ENCODE measurements at places on chromosomes 12 and 14.

DNA sequence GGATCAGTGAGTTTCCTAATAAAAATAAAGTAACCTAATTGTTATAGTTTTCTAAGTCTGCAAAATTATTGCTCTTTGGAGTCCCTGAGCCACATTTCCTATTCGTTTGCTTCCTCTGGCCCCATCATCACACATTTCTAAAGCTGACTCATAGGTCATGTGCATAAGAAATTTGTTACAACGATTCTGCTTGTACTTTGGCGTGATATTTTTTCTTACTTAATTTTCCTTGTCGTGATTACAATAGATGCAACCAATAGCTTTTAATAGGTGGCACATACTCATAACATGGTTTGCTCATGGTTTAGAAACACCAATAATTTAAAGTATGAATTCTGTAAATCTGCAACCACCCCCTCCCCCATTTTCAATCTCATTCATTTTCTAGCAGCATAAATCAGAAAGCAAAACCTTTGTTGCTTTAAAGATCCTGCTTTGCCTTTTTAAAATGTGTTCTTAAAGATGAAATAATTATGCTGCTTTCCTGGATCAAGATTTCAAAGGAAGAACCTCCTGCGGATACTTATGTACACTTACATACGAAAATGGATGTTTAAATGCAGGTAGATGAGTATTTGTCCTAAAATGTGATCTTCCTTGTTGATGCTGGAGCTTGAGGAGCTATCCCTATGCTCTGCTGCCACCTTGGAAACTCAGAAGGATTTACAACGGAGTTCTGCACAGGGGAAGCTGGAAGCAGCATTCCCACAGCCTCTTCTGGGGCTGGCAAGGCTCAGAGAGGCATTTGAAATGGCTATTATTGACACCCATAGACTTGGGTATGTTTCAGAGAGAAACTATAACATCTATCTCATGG is 1.7 kb upstream of the FLRT2 start:
- no peak for DNase-seq

- peak; percentile 37 for DNase-seq
Measured at GRCh38 chr14:104137297-104138097, 890 bp upstream of the KIF26A start.

- DNase-seq, result no peak
Measured at GRCh38 chr12:66189889-66190288, 875 bp downstream of the IRAK3 start.

- DNase-seq, result no peak
Measured at GRCh38 chr14:96119947-96120346, 80.8 kb downstream of the C14orf132 start.

GRCh38 chr12:50059440-50060119 is 2.2 kb downstream of the ASIC1 start:
- no peak for DNase-seq

DNA sequence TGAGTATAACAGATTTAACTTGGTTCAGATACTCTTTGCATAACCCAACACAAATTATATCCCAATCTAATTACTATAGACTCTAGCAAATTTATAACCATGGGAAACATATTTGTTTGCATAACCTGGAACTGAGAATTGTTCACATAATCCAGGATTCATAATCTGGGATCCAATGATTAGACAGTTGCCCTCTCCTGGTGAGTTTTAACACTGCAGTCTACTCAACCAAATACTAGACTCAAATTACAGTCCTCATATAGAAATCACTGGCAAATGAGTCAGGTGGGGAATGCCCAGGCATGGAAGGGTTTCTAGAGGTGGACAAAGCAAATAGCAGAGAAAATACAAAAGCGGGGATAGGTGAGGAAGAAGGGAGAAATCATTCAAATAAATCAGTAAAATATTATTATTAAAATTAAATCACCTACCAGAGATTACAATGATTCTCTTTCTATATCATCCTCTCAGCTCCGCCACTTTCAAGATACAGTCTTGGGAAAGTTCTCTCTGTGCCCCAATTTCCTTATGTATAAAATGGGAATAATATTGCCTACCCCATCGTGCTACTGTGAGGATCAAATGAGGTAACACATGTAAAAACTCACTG is 9.4 kb downstream of the GCH1 start:
- no peak for DNase-seq

DNA sequence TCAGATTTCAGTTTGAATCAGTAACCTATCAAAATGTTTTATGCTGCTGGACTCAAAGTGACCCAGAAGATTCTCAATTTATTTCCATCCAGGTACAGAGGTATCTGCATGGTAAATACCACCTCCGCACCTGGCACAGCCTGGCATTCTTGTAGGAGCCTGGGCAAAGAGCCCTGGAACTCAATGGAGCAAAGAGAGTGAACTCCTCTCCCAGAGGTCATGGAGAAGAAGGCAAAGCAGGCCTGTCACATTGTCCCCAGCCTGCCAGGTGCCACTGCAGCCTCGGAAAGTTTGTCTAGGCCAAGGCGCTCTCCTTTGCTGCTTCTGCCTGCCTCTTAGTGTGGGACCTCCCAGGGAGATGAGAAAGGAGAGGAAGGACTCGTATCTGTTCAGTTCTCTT is 319.8 kb downstream of the ZFP36L1 start:
- no peak for DNase-seq

DNA sequence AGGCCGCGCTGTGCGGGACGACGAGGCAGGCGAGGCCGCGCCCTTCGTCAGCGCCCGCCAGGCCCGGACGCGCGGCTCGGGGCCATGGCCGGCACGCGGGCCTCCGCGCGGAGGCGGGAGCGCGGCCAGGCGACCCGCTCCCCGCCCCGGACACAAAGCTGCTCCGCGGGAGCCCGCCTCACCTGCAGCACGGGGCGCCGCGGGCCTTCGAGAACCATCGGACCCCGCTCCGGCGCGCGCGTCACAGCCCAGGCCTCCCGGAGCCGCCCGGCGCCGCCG is 342 bp downstream of the DICER1 start:
- DNase-seq, result no peak

- no peak for DNase-seq
Measured at GRCh38 chr14:55267820-55268219, 3.4 kb upstream of the FBXO34 start.

GRCh38 chr14:69827560-69827959 is 30.5 kb upstream of the SLC10A1 start:
- no peak for DNase-seq

GRCh38 chr14:39500253-39500652 is 68.0 kb upstream of the FBXO33 start:
- DNase-seq, result no peak

- no peak for DNase-seq
Measured at GRCh38 chr14:51929910-51930682, 59.2 kb upstream of the RTRAF start.

- no peak for DNase-seq
Measured at GRCh38 chr12:103100257-103100831, 142.9 kb downstream of the ASCL1 start.

GRCh38 chr14:50619569-50620141 is 48.5 kb downstream of the SAV1 start:
- DNase-seq, result no peak

DNA sequence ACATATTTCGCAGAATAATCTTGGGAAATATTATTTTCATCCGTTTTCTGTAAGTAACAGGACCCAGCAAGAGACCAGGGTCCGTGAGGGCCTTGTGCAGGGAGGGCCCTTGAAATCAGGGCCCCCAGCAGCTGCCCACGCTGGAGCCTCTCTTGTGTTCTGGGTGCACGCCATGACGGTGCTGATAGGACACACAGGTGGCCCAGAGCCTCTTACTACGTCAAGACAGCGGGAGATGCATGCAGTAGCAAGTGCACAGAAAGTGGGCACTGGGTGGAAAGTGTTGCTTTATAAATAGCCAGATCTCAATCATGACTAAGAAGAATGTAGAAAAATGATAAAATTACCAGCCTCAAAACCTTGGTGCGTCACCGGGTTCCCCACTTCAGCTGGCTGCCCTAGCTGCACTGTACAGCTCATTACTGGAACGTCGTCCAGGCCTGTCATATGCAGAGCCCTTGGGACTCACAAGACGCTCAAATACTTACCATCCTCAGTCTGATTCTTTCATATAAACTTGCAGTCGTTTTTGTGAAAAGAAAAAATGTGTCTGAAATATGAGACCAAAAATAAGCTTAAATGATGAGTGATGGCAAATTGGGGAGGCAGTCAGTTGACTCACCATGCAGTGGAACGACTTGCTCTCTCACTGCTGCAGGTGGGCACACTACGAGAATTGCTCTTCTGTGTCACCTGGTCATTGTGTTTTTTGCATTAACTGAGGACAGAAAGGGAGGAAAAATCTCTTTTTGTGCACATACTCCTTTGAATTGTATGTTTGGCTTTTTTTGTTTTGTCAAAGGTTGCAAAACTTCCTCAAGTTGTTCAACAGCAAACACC is 68.2 kb downstream of the DDX51 start:
- no peak for DNase-seq

GRCh38 chr12:75471902-75472890 is 8.4 kb upstream of the GLIPR1 start:
- DNase-seq, result no peak

- DNase-seq, result no peak
Measured at GRCh38 chr12:63994704-63995103, 150.2 kb downstream of the SRGAP1 start.

DNA sequence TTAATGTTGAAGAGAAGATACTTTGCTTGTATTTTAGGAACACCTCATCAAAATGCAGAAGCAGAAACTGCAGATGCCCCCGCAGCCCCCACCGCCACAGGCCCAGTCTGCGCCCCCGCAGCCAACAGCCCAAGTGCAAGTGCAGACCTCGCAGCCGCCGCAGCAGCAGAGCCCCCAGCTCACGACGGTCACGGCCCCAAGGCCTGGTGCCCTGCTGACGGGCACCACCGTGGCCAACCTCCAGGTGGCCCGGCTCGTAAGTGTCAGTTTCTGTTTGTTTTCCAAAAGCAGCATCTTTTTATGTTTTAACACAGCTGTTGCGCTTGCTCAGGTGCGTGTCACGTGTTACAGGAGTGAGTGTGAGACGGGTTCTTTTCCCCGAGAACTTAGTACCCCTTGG is 79.5 kb downstream of the DDX51 start:
- no peak for DNase-seq
